ENCODE measurements at places on chromosomes 13 and 19.

DNA sequence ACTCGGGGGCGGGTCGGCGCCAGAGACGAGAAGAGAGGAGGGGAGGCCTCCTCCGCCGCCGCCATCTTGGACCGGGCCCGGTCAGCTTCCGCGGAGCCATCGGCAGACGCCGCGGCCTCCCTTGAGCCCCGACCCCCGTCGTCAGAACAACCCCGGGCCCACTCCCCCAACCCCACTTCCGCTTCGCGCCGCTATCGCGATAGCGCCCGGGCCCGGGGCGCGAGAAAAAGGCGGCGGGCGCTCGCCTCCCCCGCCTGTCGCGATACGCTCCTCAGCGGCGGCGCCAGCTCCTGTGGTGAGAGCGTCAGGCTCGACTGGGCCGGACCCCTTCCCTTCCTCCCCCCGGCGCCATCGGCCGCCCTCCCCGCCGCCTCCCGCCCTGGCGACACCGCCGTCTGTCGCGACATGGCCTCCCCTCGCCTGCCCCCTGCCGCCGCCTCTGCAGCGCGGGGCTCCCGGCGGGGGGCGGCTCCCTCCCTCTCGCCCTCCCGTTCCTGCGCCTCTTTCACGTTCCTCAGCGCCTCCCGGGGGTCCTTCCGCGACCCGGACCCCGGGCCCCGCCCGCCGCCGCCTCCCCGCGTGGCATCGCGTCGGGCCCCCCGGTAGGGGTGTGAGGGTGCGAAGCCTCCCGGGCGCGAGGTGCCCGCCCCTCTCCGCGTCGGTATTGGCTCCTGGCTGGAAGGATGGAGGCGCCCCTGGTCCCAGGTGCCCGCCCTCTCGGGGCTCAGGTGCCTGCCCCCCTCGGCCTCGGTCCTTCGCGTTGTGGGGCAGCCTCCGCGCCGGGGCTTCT lies at the start of gene CNOT3:
Gene CNOT3 (plus strand): TSS at position 64 of the 790 bp plus-strand sequence. CDS start 5,217 bp downstream, outside the sequence.
- DNase-seq = peak; percentile 38

DNA sequence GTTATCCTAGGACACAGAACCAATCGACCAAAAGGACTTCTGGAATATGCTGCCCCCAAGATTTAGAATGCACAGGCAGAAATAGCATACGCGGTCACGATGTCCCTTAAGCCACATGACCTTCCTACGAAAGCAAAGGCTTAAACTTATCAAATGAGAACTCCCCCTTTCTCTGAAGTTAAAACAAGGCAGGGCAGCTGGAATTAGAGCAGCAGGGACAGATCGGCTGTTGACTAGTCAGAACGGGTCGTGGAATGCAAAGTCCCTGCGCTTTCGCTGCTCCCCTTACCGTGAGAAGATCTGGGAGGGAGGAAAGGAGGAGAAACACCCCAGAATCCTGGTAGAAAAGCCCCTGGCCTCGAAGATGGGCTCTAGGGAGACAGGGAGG lies 799 bp upstream of the USPL1 start:
- peak; percentile 91 for DNase-seq

- no peak for DNase-seq
Measured at GRCh38 chr13:20137875-20138274, 23.0 kb downstream of the GJA3 start.

DNA sequence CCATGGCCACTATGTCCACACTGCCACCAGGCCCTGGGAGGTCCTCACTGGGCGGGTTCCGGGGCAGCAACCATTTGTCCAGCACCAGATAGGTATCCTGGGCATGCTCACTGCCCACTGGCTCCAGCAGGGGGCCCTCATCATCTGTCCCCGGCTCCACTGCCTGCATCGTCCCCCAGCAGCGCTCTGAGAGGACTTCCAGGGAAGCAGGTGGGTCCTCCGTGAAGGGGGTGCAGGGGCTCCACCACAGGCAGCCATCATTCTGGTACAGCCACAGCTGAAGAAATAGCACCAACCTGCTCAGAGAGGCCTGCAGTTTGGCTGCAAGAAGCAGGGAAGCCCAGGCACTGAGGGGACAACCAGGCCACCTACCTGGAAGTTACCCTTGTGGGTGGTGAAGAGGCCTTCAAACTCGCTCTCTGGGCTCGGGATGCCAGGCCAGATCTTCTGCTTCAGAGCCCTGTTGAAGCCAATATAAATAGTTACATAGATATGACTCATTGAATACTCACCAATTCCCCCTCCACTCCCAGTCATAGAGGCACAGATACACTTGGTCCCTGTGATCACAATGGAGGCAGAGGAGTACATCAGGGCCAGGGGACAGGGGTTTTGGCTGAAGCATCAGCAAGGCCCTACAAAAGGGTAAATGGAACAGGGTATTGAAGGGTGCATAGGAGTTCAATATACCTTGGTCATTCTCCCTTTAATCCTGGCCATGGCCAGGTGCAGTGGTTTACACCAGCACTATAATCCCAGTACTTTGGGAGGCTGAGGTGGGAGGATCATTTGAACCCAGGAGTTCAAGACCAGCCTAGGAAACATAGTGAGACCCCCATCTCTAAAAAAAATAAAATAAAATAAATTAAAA lies 4.1 kb downstream of the SWSAP1 start:
- no peak for DNase-seq

GRCh38 chr19:6734096-6734696 lies 3.2 kb downstream of the GPR108 start:
- no peak for DNase-seq

DNA sequence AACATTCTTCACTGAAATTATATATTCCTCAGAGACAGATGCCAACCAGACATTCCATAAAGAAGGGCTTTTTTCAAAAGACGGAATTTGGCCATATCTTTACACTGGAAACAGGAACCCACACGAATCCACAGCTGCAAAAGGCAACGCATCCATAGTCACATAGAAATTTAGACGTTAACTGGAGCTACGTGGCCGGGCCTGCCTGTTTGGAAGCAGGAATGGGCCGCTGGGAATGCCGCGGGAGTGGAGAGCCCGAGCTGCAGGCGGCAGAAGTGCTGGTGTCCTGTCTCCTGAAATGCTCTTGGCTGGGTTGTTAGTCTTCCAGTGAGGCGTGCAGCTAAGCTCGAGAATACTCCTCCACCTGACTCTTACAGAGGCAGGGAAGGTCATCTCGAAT lies 122.2 kb downstream of the KL start:
- DNase-seq = no peak

DNA sequence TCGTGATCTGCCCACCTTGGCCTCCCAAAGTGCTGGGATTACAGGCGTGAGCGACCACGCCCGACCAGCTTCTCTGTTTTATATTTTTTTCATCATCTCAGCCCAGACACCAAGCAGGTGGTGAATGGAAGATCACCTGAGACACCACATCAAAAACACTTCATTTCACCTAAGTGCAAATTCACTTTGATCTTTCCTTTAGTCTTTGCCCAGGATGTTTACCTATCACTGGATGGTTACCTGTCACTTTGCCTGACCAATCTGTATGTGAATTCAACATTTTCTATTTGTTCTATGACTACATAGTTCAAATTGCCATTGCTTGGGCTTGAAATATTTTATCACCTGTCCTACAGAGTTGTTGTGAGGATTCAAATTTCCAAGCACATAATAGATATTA lies 65.7 kb downstream of the PAN3 start:
- no peak for DNase-seq

DNA sequence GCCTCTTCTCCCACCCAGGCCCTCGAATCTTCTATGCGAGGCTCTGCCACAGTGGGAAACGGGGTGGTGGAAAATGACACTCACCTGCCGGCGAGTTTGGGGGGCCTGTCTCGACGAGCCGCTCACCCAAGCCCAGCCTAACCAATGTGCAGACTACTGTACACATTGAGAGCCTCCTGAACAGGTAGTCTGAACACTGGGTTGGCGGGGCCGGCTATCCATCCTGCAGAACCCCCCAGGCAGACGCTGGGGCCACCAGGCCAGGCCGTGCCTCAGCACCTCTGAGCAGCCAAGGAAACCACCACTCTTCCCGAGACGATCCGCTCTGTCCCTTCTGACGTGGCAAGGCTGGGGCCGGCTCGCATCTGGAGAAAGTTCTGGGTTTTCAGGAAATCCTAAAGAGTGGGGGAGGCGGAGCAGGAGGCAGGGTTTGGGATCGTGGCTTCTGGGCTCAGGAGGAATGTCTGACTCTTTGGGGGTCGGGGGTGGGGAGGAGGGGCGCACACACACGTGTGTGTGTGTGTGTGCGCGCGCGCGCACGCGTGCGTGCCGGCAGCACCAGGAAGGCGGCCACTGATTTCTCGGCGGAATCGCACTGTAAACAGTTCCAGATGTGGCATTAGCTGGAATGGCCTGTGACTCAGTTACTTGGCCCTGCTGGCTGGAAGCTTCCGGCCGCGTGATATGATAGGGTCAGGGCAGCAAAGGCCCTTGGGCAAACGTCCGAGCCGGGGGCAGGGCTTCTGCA lies 18.5 kb downstream of the TMED1 start:
- DNase-seq = no peak

DNA sequence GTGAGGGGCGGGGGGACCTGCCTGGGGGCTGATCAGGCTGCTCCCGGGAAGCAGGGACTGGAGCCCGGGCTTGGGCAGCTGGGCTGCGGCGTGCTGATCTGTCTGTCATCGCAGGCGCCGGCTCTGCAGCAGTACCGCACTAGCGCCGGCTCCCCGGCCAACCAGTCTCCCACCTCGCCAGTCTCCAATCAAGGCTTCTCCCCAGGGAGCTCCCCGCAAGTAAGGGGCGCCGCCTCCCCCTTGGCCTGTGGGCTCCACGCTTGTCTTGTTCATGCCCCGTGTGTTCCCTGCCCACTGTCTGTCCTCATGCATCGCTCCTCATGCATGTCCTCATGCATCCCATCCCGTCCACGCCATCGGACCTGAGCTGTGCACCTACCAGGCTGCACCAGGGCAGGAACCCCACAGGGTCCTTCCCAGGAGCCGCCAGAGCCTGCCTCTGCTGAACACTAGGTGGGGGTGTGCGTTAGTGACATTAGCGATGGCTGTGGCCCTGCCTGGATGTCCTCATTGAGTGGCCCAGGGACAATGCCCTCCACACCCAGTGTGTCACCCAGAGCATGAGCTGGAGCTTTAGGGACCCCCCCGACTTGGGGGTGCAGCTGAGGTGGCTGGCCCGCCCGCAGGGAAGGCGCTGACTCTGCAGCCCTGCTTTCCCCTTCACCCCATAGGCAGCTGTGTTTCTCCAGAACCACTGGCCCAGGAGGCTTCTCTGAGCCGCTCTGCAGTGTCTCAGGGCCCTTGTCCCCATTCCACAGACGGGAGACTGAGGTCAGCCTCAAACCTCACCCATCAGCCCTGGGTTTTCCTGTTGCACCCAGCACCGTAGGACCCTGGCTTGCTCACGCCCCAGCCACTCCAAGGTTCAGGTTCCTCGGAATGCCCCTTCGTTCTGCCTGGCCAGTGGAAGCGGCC lies 19.5 kb downstream of the COMP start:
- no peak for DNase-seq

- no peak for DNase-seq
Measured at GRCh38 chr13:79767126-79767525, 286.2 kb downstream of the NDFIP2 start.

GRCh38 chr13:20398459-20398858 lies 127.2 kb downstream of the CRYL1 start:
- no peak for DNase-seq

DNA sequence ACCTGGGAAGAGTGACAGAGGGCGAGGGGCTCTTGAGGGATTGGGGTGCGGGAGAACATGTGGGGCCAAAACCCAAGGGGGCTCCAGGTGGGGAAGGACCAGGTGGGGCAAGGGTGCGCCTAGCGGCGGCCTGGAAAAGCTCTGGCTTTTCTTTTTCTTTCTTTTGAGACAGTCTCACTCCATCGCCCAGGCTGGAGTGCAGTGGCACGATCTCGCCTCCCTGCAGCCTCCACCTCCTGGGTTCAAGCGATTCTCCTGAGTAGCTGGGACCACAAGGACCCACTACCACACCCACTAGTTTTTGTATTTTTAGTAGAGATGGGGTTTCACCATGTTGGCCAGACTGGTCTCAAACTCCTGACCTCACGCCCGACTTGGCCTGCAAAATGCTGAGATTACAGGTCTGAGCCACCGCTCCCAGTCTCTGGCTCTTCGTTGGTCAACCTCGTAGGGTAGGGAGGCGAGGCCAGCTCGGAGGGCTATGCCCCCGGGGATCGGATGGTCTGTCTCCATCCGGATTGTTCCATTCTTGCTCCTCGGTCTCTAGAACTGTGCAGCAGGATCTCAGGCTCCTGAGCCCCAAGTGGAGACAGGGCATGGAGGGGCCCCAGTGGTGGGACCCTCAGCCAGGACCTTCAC lies 3.7 kb downstream of the GADD45B start:
- DNase-seq = no peak

GRCh38 chr13:41891119-41891518 lies 69.8 kb downstream of the VWA8 start:
- DNase-seq = no peak

DNA sequence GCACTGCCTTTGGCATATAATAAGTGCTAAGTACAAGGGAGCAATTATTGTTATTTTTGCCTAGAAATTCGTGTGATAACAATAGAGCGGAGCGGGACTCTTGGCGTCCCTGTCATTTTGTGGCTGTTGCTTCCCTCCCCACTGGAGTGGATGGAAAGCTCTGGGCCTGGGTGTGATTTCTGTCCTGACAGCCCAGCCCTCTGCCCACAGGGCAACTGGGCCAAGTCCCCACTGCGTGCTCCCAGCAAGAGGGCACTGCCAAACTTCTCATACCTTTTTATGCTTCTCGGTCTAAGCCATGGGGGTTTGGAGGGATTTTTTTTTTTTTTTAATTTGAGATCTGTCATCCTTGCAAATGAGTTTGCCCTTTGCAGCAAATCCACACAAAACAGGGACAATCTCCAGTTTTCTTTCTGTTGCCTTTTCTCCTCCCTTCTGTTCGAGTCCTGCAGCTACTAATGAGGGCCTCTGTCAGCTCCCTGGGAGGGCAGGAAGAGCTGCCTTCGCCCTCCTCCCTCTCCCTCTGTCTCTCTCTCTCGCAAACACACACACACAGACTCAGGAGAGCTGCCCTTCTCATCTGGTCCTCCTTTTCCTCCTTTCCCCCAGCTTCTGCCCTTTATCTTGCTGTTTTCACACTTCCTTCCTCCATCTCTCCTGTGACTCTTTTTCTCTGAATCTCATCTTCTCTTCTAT lies 103.9 kb downstream of the DNAJC15 start:
- no peak for DNase-seq

GRCh38 chr13:49407068-49407467 lies 36.8 kb downstream of the CAB39L start:
- DNase-seq = no peak
